ENCODE measurements at places on chromosomes 7 and 10.

DNA sequence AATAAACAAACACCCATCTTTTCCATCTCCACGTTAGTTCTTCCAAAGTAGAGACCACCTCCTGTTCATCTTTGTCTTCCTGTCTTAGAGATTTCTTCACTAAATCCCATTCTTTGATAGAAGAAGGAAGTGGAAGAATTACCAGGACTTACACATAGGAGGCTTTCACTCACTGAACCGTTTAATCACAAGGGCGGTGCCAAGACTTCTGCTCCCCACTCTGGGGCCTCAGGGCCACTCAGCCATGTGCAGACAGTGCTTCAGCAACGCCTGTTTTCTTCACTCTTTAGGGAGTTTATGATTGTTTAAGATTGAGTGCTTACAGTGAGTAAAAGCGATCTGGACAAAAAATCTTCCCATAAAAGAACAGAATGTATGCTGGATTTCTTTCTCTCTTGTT lies 63.9 kb upstream of the SORCS3 start:
- no peak for DNase-seq

DNA sequence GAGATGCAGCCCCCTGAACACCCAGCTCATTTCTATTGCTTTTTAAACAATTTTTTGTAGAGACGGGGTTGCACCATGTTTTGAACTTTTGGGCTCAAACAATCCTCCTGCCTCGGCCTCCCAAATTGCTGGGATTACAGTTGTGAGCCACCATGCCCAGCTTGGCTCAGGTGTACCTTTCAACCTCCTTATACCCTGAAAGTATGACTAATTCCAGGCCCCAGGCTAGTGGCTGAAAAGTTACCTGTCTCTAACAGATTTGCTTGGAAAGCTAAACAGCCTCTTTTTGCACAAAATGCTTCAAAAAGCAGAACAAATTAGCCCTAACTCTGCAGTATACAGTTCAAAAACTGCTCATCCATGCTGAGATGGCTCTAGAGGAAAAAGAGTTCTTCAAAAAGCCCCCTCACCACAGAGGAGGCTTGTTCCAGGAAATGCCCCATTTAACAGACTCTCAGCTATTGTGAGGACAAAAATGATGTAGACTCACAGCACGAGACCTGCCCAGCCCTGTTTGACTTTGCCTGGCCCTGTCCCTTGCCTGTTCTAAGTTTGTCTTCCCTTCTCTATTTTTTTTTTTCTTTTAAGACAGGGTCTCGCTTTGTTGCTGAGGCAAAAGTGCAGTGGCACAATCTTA lies 13.4 kb upstream of the AP1S1 start:
- DNase-seq: no peak

DNA sequence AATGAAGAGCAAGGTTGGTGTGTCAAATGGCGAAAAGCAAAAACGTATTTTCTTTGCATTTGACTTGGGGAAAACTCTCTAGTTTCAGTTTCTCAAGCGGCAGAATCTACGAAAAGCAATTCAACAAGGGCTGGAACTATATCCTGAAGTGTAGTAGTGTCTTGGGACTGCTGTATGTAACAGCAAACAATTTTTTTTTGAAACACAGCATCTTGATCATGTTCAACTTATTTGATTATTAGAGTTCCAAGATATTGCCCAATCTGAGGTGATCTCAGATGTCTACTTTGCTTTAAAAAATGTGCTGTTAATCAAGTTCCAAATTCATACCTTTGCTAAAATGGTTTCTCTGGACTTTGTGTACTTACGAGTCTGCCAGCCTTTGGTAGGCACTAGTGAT lies 120.6 kb downstream of the ZWINT start:
- DNase-seq: no peak

DNA sequence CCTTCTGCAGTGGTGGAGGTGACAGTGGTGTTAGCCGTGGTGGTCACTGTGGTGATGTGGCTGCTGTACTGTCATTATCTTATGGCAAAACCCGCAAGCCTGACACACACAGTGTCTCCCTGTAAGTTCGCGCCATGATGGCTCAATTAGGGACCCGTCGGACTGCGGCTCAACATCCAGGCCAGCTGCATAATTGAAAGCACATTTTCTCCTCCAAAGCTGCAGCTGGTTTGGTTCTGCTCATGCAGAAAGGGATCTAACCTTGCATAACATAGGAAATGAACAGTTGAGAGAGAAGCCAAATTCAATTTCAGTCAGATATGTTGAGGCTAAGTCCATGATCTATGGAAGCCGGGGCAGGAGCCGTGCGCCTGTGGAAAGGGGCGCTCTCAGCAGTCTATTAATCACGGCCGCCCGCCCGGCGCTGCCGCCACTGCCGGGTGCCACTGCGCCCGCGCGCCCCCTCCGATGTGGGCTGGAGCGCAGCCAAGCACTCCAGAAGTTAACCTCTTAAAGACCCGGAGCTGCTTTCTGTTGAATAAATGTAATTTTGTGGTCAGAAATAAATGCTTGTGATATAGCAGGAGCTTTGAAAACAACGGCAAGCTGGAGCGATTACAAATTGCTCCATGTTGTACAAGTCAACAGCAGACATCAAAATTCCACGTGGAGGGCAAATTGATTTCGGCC lies 227.7 kb downstream of the CUX1 start:
- no peak for DNase-seq
